ENCODE measurements at places on chromosomes 13 and 19.

- DNase-seq = no peak
These were observed 11.3 kb upstream of the ZBTB7A start for GRCh38 chr19:4077800-4078684.

- peak; percentile 78 for DNase-seq
These were observed 59.5 kb upstream of the SLC7A1 start for GRCh38 chr13:29654843-29655547.

- peak; percentile 77 for DNase-seq
These were observed 191.5 kb upstream of the KL start for GRCh38 chr13:32824675-32825074.

DNA sequence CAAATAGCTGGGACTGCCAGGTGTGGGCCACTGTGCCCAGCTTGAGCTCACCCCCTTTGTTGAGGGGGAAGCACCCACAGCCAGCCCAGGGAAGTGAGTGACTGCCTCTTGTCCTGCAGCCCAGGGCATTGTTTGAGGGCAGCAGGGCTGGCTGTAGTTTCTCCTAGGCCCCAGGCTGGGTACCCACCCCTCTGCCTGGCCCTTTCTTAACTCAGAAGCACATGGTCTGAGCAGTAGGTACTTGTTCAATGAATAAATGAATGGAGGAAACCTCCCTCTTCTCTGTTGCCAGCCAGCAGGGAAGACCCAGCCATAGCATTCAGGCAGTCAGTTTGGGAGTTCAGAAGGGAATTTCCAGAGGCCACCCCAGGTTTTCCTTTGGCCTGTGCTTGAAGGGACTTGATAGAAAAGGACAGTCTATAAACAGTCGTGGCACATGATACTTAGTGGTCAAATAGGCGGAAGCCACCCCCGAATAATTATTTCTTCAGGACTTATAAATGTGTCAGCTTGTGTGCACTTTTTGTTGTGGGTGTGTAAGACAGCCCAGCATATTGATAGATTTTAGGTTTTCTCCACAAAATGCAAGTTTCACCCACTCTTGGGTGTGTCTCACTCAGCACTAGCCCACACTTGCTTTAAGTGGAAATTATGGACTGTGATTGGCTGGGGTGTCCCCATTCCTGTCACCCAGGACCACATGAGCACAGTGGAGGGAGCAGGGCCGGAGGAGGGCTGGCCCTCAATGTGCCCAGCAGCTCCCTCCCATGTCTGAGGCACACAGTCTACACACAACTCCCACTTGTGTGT, 33.1 kb downstream of the GATAD2A start:
- DNase-seq = no peak

GRCh38 chr13:54611390-54611789, 1582.8 kb downstream of the OLFM4 start:
- DNase-seq = no peak

DNA sequence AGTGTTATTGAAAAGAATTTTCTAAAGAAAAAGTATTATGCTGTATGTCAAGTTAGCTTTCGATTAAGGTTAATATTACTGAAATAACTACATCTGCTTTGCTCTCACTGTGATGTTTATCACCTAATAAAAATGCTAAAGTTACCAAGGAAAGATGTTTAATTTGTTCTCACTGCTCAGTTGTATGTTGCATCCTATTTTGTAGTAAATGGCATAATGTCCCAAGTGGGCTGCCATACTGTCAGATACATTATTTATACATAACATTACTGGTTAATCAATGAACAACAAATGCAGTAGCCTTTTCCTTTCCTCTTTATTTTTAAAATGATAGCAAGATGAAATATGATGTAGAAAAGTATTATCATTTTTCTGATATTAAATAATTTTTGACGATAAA, 226.3 kb upstream of the DACH1 start:
- DNase-seq = no peak

DNA sequence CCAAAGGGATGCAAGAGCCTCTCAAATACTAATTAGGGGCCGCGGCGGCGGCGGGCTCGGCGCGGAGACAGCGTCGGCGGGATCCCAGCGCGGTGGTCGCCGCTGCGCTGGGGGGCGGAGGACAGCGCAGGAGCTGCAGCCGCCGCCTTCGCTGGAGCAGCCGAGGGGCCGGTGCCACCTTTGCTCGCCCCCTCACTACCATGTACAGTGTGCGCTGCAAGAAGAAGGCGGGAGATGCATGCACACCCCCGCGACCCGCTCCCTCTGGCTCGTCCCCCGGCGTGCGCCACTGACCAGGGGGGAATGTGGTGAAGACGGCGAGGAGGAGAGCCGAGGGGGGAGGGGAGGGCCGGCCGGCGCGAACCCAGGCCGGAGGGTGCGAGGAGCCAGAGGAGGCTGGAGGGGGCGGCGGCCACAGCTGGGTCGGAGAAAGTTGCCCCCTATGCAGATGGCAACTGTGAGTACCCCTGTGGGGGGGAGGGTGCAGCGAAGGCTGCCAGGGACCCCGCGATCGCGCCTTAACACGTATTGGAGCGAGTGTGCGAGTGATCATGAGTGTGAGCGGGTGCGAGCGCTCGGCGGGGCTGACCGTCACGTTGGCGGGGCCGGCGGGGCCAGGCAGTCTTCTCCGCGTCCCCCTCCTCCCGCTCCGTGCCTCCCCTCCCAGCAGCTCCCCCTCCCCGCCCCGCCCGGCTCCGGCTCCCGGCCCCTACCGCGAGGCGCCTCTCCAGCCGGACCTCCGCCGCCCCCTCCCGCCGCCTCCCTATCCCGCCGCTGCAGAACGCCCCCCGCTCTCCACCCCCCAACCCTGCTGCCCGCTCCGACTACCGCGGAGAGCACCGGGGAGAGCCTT, 808 bp downstream of the SLITRK5 start:
- DNase-seq = no peak

GRCh38 chr19:13298565-13299481, 148.6 kb downstream of the IER2 start:
- no peak for DNase-seq
